ENCODE measurements at places on chromosomes 6 and 20. TPM values are rescaled to one million over a fixed set of nuclear protein-coding genes. Genes with fewer than 3 reads are reported as not detected.

STX7 gene
- total RNA-seq = 17.3 TPM

AGPAT4 gene
- 13.2 TPM for total RNA-seq

CRISP3 gene
- not detected for total RNA-seq

DEFB121 gene
- not detected for total RNA-seq

WFDC10B gene
- not detected for total RNA-seq

SLC12A5 gene
- total RNA-seq = 3.8 TPM

PSMB8 gene
- 0.33 TPM for total RNA-seq

MUC21 gene
- not detected for total RNA-seq

SLC24A3 gene
- 0.38 TPM for total RNA-seq

RALGAPB gene
- total RNA-seq = 51.5 TPM

BEND6 gene
- 0.93 TPM for total RNA-seq

CASS4 gene
- total RNA-seq = 4.9 TPM

COL19A1 gene
- total RNA-seq = 6.1 TPM

DNA sequence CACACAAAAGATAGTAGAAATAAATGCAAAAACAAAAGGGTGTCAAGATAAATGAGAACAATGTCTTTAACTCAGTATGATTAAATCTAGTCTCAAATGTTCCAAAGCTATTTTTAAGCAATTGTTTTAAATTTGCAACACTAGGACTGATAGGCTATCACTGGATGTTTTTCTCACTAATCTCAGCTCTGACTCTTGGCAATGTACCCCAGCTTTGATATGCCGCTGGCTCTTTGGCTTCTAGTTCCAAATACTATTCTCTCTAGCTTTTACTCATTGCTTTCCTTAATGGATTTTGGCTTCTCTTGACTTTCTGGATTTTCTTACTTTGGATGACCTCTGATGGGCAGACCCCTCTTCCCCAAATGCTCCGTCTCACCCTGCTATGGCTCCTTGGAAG, 116.0 kb upstream of the SLC35B3 start:
- no peak for DNase-seq

GRCh38 chr6:150547502-150548222, 52.0 kb upstream of the PLEKHG1 start:
- peak; percentile 22 for DNase-seq

DNA sequence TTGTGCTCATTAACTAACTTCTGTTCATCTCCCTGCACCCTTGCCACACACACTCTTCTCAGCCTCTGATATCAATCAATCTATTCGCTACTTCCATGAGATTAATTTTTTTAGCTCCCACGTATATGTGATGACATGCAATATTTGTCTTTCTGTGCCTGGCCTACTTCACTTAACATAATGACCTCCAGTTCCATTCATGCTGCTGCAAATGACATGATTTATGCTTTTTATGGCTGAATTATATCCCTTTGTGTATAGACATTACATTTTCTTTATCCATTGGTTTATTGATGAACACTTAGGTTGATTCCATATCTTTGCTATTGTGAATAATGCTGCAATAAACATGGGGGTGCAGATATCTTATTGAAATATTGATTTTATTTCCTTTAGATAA, 50.8 kb upstream of the SPTLC3 start:
- no peak for DNase-seq

- peak; percentile 82 for DNase-seq
Measured at GRCh38 chr20:33827634-33828325, 16.6 kb downstream of the CHMP4B start.

- DNase-seq = no peak
Measured at GRCh38 chr20:49701241-49701790, 12.4 kb downstream of the B4GALT5 start.

DNA sequence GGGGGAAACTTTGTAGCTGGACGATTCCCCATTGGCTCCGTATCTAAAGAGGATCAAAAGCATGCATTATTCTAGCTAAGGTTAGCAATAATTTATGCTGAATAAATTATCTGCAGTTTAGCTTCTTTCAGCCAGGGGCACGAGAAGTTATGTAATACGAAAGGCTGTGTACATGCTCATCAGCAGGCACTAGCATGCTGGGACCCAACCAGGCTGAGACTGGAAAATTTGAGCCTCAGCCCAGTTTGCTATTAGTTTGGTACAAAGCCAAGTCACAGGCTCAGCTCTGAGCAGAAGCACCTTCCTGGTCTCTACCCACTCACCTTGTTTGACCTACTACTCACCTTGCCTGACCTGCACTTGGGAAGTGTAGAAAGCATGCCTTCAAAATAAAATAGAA, 328.1 kb upstream of the ARID1B start:
- no peak for DNase-seq

GRCh38 chr6:104286641-104287040, 573.1 kb downstream of the HACE1 start:
- no peak for DNase-seq

- no peak for DNase-seq
Measured at GRCh38 chr20:59923514-59923913, 9.9 kb downstream of the SYCP2 start.

DNA sequence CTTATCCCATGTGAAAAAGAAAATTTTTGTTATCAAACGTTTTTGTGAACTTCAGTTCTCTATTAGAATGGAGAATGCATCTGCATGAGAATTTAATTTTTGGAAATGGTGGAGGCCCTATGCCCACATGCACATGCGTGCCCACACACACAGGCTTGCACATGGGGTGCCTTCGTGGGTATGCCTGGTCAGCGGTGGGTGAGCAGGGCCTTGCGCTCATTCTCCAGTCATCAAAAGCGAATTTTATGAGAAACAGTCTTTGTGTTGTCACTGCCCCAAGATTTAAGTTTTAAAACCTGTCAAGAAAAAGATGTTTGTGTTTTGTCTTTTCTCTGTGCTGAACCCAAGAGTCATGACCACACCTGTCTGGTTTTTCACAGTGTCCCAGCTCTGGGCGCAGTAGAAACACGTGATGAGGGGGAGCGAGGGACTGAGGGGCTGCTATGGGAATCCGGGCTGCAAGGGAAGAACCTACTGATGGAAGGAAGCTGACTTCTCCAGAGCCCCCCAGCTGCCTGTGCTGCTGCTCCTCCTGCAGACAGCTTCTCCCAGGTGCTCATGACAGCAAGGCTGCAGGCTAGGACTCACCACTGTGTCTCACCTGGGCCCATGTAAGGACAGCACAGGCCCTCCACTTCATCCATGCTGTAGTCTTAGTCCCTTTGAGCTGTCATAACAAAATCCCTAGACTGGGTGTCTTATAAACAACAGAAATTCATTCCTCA, 153.6 kb downstream of the SYCP2 start:
- DNase-seq = no peak

GRCh38 chr20:48761874-48762273, 65.9 kb downstream of the PREX1 start:
- DNase-seq = no peak

DNA sequence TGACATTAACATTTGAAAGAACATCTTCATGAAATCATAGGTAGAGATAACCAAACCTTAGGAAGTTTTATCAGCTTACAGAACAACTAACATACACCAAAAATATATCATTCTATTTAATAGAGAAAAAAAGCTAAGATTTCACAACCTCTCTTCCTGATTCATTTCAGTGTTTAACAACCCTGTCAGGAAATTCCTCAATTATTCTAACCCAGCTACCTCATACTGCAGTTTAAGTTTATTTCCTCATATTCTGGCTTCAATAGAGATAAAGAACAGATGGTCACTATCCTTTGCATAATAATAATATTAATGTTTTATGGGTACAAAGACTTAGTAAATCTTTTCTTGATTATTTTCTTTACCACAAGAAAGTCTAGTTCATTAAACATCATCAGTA, 112.9 kb upstream of the HSF2 start:
- no peak for DNase-seq

GRCh38 chr6:98831057-98831958, 3.1 kb upstream of the POU3F2 start:
- no peak for DNase-seq

GRCh38 chr20:34951652-34952051, 4.0 kb downstream of the GSS start:
- DNase-seq = no peak

- DNase-seq = no peak
Measured at GRCh38 chr20:7853493-7853892, 86.8 kb downstream of the HAO1 start.

DNA sequence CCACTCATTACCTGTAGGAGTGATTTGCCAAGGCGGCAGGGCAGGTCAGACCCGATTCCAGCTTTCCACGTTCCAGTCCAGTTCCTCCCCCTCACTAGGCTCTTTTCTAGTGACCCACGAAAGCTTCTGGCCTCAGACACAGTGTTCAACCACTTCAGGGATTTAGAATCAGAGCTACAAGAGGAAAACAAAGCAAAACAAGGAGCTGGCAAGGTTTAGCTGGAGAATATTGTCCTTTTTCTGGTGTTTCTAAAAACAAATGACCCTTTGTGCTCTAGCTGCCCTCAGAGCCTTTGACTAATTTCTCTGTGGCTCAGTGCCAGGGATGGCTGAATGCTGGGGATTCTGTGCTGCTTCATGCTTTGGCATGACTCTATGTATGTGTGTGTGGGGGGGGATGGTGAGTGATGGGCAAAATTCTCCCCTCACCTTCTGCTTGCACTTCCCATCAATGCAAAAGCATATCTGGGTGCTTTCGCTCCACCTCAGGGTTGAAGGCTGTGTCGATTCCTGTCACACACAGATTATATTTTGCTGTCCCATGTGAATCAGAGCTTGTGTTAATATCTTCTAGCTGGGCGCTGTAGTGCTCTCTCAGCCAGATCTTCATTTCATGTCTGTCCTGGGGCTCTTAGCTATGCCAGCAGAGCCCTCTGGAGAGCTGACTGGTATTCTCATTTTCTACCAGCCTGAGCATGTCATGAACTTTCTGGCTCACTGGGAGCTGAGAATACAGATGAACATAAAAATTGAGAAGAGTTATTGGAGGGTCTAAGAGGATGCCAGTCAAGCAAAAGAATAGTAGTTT, 19.3 kb upstream of the NEDD9 start:
- DNase-seq = peak; percentile 76

- no peak for DNase-seq
Measured at GRCh38 chr6:104639668-104640067, 220.1 kb downstream of the HACE1 start.

- peak; percentile 93 for DNase-seq
Measured at GRCh38 chr6:131840441-131840840, 32.6 kb downstream of the ENPP1 start.

DNA sequence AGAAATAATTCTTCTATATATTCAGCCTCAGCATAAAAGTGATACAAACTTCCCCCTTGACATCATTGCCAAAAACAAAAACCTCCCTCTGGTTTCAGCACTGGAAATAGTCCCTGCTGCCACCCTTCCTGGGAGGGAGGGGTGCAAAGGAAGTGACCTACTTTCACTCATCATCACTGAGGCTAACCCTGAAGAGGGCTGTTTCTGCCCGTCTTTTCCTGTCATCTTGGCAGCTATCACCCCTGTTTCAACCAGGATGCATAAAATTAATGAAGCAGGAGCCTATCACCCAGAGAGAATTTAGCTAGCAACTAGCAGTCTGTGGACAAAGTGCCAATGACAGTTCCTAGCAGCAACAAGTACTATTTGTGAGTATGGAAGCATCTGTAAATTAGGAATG, 397.8 kb downstream of the LAMA2 start:
- DNase-seq = peak; percentile 22

GRCh38 chr20:45097485-45098102, 3.3 kb downstream of the KCNS1 start:
- DNase-seq = no peak

- no peak for DNase-seq
Measured at GRCh38 chr6:85421972-85422371, 27.9 kb upstream of the NT5E start.

- no peak for DNase-seq
Measured at GRCh38 chr20:13681248-13682125, 42.8 kb upstream of the TASP1 start.

DNA sequence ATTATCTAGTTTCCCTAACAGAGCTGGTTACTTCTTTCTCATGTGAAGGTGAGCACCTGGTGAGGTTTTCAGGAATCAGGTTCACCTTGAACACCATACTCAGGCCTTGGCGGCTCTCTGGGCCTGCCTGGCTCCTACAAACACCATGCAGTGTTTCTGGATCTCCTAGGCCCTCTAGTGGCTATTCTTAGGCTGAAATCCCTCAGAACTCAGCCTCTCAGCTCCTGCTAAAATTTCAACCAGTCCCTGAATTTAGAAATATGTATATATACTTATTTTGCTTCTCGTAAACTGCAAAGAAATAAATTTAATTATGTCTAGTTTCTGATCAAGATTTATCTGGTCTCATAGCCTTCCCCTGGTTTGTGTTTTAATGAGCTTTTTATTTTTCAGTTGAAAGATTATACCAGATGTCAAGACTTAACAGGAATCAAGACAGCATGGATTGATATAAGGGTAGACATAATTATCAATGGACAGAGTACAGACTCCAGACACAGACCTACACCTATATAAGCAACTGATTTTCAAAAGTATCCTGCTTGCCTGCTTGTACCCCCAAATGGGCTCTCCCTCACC, 55.9 kb downstream of the ANKEF1 start:
- no peak for DNase-seq

- peak; percentile 78 for DNase-seq
Measured at GRCh38 chr20:46558511-46558959, 8.1 kb upstream of the OCSTAMP start.

- DNase-seq = no peak
Measured at GRCh38 chr6:35427435-35427834, 24.7 kb upstream of the FANCE start.

DNA sequence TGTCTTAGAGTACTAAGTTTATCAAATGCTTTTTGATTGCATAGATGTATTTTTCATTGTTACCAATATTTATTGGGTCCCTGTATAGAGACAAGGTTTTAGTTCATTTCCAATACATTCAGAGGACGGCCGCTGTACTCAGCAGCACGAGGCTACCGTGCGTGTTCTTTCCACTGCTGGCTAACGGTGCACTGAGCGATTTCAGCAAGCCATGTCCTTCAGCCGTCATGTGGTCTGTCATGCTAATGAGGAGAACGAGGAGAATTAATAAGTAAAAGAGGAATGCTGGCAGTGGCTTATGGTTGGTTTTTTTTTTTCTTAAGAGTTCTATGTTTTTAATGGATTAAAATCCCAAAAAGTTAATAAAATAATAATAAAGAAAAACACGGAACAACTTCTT, 253.6 kb downstream of the ARID1B start:
- DNase-seq = no peak

DNA sequence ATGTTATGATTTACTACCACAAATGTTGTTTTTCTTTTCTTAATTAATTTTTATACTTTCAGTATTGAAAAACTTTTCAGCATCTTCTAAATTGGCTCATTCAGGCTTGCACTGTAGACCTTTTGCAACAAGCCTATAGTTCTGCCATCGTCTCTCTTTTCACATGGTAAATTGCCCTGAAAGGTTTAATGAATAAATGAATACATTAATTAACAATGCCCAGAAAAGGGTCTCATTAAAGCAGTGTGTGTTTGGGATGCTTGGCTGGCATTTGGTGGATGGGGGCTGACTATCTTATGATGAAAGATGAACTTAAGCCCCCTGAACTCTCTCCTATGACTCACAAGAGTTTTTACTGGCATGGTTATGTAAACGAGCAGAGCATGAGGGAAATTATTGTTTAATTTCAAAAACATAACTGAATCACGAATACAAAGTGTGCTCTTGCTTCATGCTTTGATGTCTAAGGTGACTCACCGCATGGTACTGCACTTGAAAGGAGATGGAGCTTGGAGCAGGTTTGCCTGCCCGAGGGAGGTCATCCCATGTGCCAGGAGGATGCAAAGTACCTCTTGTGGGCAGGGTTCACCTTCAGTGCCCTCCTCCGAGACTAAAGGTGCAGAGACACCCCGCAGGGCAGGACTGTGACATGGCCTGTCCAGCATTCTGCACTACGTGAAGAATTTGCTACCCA, 13.8 kb upstream of the PCK1 start:
- no peak for DNase-seq

Data from SJCRH30 (cell line).